Epithelial cell of prostate (primary cell): ENCODE measurements at places on chromosomes 12 and 14.

GRCh38 chr12:6758506-6759095 lies 5.7 kb upstream of the MLF2 start:
- DNase-seq: no peak

DNA sequence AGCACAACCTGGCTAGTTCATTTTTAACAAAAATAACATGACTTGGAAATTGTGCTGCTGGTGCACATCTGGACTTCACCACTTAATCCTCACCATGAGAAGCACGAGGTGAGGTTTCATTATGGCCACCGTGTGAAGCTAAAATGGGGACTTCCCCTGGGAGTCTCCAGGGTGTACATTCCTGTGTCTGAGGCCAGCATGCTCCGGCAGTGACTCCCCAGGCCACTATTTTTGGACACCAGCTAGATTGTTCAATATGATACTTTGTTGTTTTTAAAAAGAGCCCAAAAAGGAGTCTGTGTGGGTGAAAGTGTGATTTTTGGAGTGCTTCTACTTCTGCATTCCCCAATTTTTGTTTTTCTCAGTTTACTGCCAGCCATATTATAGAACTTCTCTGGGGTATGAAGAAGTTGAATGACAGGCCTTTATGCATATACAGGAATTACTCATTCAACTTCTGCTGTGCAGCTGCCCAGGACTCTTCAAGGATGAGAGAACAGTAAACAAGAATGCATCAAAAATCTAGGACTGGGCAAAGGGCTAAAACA lies 16.9 kb upstream of the AICDA start:
- DNase-seq: no peak

DNA sequence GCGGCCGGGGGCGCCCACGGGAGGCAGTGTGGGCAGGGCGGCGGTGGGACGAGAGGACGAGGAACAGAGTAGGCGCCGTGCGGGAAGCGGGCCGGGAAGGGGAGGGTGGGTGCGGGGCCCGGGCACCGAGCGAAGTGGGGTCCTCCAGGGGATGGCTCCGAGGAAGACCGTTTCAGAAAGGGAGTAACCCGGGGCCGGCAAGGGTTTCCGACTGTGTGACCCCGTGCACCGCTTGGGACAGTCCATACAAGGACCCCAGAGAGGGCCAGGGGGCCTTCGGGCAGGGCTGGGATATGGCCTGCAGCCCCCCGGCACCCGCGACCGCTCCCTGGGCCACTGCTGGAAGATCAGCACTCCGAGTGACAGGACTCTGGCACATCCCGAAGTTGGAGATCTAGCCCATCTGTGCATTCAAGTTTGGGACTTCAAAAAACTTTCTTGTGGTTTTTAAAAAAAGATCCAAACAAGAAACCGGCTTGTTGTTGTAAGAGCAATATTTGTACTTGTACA lies 448 bp downstream of the TSPAN9 start:
- no peak for DNase-seq

DNA sequence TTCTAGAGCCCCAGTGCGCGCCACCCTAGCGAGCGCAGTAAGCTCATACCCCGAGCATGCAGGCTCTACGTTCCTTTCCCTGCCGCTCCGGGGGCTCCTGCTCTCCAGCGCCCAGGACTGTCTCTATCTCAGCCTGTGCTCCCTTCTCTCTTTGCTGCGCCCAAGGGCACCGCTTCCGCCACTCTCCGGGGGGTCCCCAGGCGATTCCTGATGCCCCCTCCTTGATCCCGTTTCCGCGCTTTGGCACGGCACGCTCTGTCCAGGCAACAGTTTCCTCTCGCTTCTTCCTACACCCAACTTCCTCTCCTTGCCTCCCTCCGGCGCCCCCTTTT lies 791 bp downstream of the TMEM233 start:
- no peak for DNase-seq

DNA sequence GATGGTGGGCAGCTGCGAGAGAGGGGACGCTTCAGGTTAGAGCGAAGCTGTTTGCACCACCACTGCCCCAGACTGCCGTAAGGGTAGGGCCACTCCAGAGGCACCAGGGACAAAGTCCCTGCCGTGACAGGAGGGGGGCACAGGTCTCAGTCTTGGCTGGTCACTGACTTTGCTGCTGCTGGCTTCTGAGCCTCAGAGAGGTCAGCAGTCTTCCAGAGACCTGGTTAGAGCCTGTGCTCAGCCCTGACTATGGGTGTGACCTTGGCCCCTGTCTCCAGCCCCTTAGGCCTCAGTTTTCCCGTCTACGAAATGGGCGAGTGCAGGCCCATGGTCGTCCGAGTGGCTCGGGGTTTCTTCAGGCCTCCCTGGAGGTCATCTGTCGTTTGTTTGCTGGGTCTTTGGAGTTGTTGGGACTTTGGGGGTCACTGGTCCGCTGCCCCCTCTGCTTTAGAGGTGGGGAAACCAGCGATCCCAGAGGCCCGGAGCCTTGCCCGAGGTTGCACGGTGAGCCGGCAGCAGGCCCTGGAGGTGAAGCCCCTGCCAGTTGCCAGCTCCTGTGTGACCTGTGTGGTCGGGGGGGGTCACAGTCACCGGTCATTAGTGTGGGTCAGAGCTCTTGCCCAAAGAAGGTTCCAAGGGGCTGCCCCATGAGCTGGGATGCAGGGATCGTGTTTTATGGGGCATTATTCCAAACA lies 15.3 kb downstream of the MEG3 start:
- no peak for DNase-seq

- no peak for DNase-seq
Measured at GRCh38 chr14:36748610-36749213, 87.1 kb downstream of the PAX9 start.

GRCh38 chr12:52579468-52580465 lies 6.1 kb upstream of the KRT74 start:
- DNase-seq: peak; percentile 71

DNA sequence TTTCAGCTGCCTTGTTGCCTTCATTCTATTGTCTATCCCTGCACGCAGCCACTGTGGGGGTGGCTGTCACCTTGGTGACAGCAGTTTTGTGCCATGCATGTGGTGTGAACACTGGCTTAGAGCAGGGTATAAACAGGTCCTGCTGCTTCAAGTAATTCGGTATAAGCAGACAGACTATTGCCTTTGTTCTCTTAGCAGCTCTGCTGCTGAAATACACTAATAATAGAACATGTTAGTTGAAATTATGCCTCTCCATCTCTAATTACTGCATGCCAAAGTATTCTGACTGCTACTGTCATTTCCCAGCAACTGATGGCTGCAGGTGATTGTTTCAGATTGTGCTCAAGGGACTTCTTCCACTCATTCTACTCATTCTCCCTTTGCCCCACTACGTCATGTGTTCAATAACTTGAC lies 34.6 kb downstream of the PTPRO start:
- no peak for DNase-seq

DNA sequence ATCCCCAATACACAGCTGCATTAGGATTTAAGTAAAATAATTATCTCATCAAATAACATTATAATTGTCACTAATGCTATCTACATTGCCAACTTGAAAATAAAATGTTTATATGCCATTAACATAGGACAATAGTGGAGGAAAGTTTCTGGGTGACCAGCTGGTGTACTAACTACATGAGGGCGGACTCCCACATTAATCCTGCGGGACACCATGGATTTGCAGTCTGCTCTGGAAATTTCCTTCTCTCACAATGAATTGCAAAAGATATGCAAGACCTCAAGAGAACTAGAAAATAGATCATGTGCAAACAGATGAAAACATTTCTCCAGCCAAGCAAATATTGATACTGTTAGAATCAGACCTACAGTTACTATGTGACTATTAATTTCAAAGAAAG lies 390.1 kb downstream of the NAV3 start:
- DNase-seq: no peak

DNA sequence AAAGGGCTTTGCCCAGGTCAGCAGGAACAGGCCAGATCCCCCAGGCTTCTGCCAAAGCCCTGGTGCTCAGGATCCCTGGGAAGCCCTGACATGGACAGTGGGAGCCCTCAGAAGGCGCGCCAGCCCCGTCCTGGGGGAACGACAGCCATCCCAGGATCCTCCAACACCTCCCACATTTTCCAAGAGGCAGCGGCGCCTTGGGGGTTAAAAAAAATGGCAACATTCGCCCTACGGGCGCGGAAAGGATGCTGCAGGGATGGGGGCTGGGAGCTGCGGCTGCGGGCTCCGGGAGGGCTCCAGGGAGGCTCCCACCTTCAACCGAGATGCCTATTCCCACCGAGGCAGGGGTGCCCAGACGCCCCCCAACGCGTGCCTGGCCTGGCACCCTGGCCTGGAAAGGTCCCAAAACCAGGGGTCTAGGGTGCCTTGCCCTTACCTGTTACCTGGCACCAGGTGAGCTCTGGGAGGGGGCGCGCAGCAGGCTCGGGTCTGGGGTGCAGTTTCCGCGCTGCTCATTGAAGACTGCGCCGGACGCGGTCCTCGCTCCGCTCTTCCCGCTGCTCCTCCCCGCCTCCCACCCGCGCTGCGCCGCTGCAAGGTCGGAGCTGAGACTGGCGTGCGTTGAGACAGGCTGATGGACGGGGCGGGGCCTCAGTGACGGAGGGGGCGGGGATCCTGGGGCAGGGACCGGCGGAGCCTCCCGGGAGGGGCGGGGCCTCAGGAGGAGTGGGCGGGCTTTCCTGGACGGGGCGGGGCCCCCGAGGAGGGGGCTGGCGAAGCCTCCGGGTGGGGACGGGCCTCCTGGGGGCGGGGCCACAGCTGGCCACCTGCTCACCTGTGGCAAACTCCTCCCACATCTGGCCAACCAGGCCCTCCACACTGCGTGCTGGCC lies at the start of gene ABCB9:
Gene ABCB9, minus strand, starts transcription at position 613 of the 892 bp plus-strand sequence. CDS start 6,228 bp downstream, outside the sequence.
- DNase-seq: peak; percentile 59

GRCh38 chr14:102696856-102697495 lies 80.3 kb upstream of the TRAF3 start:
- no peak for DNase-seq

DNA sequence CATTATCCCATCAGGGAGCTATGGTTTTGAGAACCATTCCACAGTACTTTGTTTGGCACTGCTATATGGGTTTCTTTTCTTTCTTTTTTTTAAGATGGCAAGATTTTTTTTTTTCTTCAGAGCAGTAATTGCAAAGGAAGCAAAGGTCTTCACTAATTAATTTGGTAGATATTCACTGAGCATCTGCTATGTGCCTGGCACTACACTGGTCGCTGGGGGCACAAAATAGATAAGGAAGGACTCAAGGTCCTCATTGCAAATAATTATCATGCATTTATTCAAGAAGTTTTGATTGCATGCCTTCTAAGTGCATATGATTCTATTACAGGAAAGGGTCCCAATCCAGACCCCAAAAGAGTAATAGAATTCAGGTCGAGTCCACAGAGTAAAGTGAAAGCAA lies 10.0 kb upstream of the ATP2A2 start:
- no peak for DNase-seq

- DNase-seq: no peak
Measured at GRCh38 chr12:102316723-102317122, 119.1 kb upstream of the PMCH start.

GRCh38 chr12:65568517-65568916 lies 255.8 kb upstream of the HMGA2 start:
- DNase-seq: peak; percentile 64

- no peak for DNase-seq
Measured at GRCh38 chr14:91227183-91227628, 17.3 kb downstream of the GPR68 start.

DNA sequence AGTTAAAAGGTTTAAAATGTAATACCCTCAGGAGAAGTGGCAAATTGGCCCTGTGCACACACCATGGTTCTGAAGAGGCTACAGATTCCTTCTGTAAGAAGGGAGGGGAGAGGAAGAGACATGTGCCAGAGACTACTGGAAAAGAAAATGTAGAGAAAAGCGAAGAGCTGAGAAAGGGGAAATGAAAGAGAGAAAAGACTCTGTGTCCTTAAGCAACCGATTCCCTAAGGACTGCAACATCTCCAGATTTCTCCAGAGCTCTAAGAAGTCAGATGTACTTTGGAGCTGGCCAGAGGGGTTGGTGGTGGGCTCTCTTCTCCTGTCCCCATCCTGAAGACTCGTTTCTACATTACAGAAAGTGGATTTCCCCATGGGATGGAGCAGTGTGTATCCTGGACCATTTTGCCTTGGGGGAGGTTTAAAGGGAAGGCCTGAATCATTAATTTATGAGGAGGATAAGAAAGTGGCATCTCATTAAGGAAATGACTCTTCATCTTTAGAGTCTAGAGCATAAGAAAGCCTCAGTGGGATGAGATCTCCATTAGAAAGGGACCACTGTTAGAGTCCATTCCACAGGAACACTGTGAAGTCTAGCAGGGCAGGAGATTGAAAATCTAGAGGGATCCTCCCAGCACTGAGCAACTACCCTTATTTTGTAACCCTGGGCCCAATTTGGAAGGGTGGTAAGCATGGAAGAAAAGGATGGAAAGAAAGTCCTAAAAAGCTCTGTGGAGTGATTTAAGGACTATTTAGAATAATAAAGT lies 45.5 kb upstream of the FUT8 start:
- no peak for DNase-seq

- DNase-seq: no peak
Measured at GRCh38 chr12:90280564-90281058, 572.0 kb upstream of the ATP2B1 start.

GRCh38 chr12:122013136-122013535 lies 8.5 kb upstream of the BCL7A start:
- no peak for DNase-seq

DNA sequence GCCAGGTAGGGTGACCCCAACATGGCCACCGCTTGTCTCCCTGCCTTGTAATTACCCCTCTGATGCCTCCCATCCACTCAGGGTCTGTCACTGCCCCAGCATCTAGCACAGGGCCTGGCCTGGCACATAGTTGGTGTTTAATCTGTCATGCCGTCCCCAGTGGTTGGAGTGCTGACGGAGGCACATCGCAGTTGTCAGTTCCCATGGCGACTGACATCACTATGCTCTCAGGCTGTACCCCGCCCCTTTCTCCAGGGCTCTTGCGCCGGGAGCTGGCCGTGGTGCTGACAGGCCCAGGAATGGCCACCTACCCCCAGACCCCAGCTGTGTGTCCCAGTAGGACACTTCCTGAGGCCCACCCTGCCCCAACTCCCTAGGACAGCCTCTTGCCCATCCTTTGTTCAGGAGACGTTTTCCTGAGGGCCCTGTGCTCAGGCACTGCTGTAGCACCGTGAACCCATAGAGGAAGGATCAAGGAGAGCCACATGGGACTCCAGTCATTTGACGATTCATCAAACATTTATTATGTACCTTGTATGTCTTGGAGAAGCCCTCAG lies 23.0 kb downstream of the FAM222A start:
- no peak for DNase-seq

GRCh38 chr14:82855912-82856391 lies 1322.3 kb upstream of the SEL1L start:
- peak; percentile 56 for DNase-seq

DNA sequence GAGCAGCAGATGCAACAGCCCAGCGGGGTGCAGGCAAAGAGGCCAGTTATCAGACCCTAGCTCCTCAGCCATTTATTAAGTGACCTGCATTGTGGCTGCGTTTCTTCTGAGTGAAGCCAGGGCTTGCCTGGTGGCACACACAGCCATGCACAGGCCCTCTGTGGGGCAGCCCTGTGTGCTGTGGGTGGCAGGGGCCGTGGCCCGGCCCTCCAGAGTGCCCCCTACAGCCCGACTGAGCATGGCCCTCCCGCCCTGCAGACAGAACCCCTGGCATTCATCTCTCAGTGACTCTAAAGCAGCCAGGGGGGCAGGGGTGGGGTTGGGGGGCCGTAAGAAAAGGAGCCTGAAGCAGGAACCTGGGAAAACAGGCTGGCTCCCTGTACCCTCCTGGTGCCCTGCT lies 226.0 kb upstream of the PWP1 start:
- DNase-seq: no peak
